HFFc6 (cell line): ENCODE measurements at places on chromosomes 3 and 15. TPM values are rescaled to one million over a fixed set of nuclear protein-coding genes. Genes with fewer than 3 reads are reported as not detected.

GRCh38 chr3:100482176-100482575 is 10.2 kb upstream of the TMEM45A start:
- no peak overlapping the region for H3K27ac ChIP-seq
- H3K4me3 ChIP-seq, result no peak overlapping the region
- no peak for DNase-seq
- peaks cover 24% of the 10 kb centered on the region for H3K27me3 ChIP-seq
- H3K4me1 ChIP-seq, result no peaks in the 10 kb centered on the region

SLC24A5 gene
- total RNA-seq, result not detected in 3 replicates

DNA sequence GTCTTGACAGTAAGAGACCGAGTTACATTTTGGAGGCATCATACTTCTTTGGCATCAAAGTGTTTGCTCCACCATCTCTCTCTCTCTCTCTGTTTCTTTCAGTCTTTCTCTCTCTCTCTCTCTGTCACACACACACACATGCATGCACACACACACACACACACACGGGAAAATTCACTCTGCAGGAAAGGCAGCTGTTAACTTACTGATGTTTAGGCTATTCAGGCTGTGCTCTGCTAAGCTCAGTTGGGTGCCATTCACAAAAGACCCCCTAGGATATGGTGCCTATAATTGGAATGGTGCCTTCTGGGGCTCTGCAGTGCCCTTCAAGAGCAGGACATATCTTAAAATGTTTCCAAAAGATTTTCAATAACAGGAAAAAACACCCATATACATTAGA is 78.2 kb downstream of the KCNH8 start:
- no peak for DNase-seq
- no peaks in the 10 kb centered on the region for H3K27me3 ChIP-seq
- no peak overlapping the region for H3K27ac ChIP-seq
- H3K4me3 ChIP-seq, result no peak overlapping the region
- no peaks in the 10 kb centered on the region for H3K4me1 ChIP-seq
- no peaks in the 10 kb centered on the region for H3K36me3 ChIP-seq

DNA sequence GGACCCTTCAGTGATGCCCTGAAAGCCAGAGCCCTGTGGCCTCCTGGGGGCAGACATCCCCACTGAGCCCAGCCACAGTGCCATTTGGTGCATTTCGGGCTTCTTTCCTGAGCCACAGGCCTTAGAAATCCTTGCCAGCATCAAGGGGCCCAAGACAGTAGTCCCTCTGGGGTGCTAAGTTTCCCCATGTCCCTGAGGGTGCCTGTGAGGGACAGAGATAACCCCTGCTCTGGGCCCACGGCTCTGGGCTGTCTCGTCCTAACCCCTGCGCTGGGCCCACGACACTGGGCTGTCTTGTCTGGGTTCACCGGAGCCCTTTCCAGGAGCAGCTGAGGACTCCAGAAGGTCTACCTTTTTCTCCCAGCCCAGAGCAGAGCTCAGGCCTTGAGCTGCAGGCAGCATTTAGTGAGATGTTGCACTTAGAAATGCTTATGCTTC is 45.1 kb upstream of the FGD5 start:
- no peaks in the 10 kb centered on the region for H3K36me3 ChIP-seq
- H3K27me3 ChIP-seq, result peaks cover 39% of the 10 kb centered on the region
- no peak for DNase-seq
- no peak overlapping the region for H3K4me3 ChIP-seq

CYP1A2 gene
- total RNA-seq, result not detected in 3 replicates

PLIN1 gene
- 0.13 TPM in 1 of 3 replicates, not detected in the others for total RNA-seq
